Activated T-helper 1 cell treated with anti-CD3 and anti-CD28 coated beads, Interleukin-2, amount 50 U/mL, for 16 hours (primary cell): ENCODE measurements at places on chromosomes 1 and 21.
A peak's percentile ranks its signal among the peaks of the same experiment; 100 is the strongest.

DNA sequence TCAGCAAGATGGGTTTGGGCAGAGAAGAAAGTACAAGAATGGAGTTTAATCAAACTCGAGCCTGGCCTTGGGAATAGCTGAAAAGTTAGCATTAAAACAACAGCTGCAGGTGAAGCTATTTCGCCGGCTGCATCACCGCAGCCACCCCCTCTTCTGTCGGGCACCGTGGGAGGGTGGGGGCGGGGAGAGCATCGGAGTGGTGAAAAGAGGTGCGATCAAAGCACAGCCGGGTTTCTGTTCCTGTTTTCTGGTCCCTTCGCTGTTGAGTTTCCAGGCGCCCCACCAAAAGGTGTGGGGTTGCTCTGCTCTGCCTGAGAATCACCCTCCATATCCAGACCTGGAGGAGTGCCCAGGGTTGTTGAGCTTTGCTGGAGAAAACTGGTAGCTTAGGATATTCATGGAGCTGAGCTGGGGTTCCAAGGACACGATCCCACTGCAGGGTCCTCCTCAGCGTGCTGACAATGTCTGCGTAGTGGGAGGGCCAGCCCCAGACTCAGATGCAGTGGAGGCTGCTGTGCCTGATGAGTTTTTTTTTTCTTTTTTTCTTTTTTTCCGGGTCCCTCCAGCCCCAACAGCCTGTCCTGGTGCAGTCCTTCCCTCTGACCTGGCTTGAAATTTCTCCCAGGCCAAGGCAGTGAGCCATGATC lies 127.5 kb upstream of the C1orf174 start:
- no peak for DNase-seq

- DNase-seq, result no peak
These were observed 63.4 kb upstream of the NEK2 start for GRCh38 chr1:211738691-211739301.

GRCh38 chr1:7534061-7534825 lies 236.9 kb upstream of the VAMP3 start:
- no peak for DNase-seq

GRCh38 chr1:113375878-113376277 lies 14.4 kb upstream of the MAGI3 start:
- no peak for DNase-seq

DNA sequence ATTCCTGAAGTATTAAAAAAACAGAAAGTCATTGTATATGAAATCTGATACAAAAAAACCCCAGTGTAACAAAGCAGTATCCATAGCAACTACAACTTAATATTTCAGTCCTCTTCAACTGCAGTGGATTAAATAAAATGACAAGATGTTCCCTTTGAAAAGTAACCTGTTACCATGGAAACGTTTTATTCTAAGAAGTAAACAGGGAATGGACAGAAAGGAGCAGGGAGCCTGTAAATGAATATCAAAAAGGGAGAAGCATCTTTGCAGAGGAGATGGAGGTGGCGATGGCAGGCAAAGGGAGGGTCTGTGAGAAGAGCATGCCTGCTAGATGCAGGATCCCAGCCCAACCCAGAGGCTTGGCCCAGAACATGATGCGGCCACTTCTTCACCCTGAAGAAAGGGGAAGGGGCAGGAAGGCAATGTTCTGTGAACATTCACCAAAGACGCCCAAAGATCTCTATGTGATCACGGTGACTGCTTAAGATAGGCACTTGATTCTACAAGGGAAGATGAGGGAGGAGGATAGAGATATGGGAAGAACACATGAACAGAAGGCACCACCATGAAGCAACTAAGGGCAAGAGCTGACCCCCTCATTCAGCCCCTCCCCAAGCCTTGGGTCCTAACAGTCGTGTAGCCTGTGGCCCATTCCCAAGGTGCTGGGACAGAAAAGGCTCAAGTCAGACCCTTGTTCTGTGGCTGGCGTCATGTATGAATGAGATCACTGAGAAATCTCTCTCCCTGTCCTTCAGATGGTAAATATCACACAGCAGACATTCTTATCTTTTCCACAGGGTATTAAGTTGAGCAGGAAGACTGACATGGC lies 200.0 kb downstream of the SLC45A1 start:
- DNase-seq, result no peak

GRCh38 chr1:221712776-221713431 lies 29.0 kb downstream of the DUSP10 start:
- DNase-seq, result peak; percentile 55

DNA sequence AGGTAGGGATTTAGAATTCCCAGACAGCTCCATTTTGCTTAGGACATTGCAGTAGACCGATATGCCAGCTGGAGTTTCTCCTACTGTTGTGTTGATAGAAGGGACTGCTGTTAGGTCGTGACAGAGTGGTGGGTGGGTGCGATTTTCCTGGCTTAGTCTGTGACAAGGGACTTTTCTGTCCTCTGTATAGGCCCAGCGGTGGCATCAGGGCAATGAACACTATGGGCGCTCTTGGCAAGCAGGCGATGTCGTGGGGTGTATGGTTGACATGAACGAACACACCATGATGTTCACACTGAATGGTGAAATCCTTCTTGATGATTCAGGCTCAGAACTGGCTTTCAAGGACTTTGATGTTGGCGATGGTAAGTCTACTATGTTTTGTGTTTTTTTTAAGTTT lies 321.8 kb downstream of the ZP4 start:
- DNase-seq, result no peak

DNA sequence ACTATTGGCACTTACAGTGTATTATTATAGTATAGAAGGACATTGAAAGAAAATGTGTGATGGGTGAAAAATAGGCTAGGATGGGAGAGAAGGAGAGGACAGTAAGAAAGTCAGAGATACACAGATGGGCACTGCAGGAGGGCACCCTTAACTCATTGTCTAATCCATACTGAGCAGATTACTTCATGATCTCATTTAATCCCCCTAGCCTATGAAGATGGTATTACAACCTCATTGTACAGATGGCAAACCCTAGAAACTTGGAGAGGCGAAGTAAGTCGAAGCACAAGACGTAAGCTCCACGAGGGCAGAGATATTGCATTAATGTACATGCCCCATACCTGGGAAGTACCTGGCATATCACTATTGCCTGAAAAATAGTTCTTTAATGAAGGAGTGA lies 346.9 kb upstream of the DAB1 start:
- DNase-seq, result no peak

- no peak for DNase-seq
These were observed at the start of gene CD84 for GRCh38 chr1:160579216-160579701. TSS of gene CD84 (minus strand) at chr1:160579496. CDS start at chr1:160579437, 59 bp downstream.

GRCh38 chr21:39454949-39455668 lies 3.3 kb downstream of the SH3BGR start:
- no peak for DNase-seq

- no peak for DNase-seq
These were observed 599.8 kb upstream of the CXADR start for GRCh38 chr21:16913010-16913409.

DNA sequence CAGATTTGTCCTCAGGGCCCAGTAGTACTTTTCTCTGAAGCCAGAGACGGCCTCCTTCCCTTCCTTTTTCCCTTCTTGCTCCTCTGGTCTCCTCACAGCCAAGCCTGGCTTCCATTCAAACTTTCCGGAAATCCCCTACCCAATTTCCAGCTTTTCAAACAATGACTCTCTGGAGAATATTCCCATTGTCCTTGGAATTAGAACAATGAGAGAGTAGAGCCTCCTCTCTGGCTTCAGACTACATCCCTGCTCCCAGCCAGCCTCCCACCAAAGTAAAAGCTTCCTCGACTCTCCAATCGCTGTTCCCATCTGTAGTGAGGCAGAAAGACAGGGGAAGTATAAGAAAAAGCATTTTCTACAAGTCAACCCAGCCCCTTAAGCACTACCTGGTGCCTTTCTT lies 77.7 kb upstream of the SOX13 start:
- DNase-seq, result no peak

DNA sequence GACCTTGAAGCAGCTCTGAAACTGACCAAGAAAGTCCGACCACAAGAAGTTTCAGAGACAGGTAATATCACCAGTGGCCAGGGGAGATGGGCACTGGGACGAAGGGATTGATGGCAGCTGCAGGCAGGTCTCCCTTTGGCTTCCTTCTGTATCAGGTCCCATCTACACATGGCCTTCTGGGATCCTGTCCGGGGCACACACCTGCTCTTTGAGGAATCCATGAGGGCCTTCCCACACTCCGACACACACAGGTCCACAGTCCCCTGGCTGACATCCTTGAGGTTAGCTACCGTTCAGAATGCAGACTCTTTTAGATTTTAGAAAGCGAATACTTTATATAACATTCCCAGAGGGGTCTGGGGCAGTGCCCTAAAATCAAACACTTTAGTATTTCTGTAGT lies 26.5 kb upstream of the TMEM125 start:
- DNase-seq, result no peak

- no peak for DNase-seq
These were observed 29.6 kb upstream of the PRRX1 start for GRCh38 chr1:170634293-170634692.

GRCh38 chr1:162197615-162198421 lies 128.3 kb downstream of the NOS1AP start:
- no peak for DNase-seq

- no peak for DNase-seq
These were observed 42.7 kb upstream of the LDLRAP1 start for GRCh38 chr1:25500694-25501093.

GRCh38 chr1:162456323-162456722 lies 41.3 kb upstream of the UHMK1 start:
- DNase-seq, result no peak

- DNase-seq, result no peak
These were observed 11.8 kb downstream of the ZBED6 start for GRCh38 chr1:203807196-203807595.

DNA sequence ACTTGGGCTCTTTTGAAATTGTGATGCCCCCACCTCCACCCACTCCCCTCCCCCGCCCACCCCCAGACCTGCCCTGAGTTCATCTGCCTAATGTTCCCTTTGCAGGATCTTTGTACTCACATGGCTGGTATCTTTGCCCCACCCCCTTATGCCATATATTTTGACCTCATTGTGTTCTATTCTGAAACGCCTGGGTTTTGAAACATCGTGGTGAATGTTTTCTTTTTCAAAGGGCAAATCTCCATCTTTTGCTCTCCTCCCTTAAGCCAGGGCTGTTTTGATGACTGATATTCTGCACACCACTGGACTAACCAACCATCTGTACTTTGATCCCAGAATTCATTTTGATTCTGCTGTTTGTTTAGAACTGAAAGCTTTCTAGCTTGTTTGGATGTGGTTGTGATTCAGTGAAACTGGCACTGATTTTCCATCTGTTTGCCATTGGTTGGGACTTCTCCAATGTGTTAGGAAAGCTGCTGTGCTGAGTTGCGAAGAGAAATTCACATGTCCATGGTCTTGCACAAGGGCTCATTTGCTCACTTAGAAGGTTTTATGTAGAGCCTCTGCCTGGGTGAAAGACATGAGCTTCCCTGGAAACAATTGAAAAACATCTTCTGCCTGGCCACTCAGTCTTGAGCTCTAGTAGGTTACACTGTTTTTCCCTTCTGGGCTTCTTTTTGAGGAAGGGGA lies 16.5 kb downstream of the SMAP2 start:
- no peak for DNase-seq

GRCh38 chr1:84164567-84165021 lies 20.5 kb downstream of the PRKACB start:
- DNase-seq, result no peak

- DNase-seq, result no peak
These were observed 198.6 kb downstream of the PBX1 start for GRCh38 chr1:164757625-164758024.

DNA sequence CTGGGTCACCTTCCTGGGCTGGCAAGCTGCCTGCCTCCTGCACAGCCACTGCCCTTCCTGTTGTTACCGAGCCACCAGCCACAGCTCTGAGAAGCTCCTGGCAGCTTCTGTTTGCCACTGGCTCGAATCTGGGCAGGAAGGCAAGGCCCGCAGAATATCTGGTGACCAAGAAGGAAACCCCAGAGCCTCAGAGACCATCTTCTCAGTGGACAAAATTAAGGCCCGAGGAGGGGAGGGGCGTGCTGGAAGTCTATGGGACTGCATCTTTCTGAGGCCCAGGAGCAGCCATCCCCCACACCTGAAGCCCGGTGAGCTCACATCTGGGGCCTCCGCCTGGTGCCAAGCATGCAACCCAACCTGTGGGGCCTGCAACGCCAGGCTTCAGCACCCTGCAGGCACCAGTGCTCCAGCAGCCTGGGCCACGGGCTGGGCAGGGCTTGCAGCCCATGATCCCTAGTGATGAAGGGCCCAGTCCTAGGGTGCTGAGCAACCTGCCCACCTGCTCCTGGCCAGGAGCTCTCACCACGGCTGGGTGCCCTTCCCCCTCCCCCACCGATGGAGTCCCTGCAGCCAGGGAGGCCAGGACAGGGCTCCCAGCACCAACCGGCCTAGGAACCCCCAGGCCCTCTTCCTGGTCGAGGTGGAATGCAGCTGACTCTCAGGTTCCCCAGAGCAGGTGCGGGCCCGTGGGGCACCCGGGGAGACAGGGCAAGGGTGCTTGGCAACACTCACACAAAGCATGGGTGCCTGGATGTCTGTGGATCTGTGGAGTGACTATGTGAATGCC lies 879 bp downstream of the CPTP start:
- DNase-seq, result no peak

GRCh38 chr1:243842978-243843511 lies 7.0 kb downstream of the AKT3 start:
- DNase-seq, result no peak

DNA sequence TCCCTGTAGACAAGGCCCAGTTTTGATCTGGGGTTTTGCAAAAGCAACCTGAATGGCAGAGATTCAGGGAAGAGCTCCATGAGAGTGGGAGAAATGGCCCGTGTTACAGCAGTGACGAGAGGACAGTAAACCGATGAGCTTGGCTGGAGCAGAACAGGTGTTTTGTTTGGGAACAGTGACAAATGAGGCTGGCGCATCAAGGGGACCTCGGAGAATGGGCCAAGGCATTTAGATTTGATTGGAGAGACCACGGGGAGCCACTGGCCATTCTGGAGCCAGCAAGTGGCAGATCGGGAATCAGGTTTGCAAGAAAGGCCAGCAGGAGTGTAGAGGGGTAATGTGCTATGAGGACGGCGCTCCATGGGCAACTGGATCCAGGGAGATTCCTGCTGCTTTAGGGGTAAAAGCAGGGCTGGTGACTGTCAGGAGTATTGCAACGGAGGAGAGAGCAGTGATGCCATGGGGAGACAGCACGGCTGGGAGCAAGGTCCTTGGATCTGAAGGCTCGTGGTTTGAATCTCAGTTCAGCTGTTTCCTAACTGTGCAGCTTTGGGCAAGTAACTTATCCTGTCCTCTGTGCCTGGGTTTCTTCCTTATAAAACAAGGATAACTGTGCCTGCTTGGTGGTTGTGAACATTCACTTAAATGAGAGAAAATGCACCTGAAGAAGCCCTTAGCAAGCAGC lies 9.9 kb upstream of the KLHDC7A start:
- DNase-seq, result no peak

GRCh38 chr1:227893300-227893948 lies 54.3 kb downstream of the WNT9A start:
- peak; percentile 2 for DNase-seq

GRCh38 chr21:23014021-23014420 lies 2015.8 kb downstream of the NCAM2 start:
- no peak for DNase-seq

DNA sequence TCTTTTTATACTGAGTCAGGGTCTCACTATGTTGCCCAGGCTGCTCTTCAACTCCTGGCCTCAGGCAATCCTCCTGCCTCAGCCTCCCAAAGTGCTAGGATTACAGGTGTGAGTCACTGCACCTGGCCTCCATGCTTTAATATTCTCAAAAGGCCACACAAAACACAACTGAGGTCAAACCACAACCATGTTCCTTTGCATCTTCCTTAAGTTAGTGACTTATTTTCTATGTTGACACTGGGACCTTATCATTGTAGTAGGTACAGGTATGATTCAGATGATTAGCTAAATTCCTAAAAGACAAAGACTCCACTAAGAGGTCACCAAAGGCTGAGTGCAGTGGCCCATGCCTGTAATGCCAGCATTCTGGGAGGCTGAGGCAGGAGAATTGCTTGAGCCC lies 131.9 kb upstream of the ATP1B1 start:
- no peak for DNase-seq

GRCh38 chr1:241997401-241997998 lies 1.4 kb downstream of the MAP1LC3C start:
- no peak for DNase-seq
